Upper lobe of left lung (tissue), 6 donors: ENCODE measurements at places on chromosomes 4 and X. TPM values are rescaled to one million over a fixed set of nuclear protein-coding genes. Genes with fewer than 3 reads are reported as not detected.

DNA sequence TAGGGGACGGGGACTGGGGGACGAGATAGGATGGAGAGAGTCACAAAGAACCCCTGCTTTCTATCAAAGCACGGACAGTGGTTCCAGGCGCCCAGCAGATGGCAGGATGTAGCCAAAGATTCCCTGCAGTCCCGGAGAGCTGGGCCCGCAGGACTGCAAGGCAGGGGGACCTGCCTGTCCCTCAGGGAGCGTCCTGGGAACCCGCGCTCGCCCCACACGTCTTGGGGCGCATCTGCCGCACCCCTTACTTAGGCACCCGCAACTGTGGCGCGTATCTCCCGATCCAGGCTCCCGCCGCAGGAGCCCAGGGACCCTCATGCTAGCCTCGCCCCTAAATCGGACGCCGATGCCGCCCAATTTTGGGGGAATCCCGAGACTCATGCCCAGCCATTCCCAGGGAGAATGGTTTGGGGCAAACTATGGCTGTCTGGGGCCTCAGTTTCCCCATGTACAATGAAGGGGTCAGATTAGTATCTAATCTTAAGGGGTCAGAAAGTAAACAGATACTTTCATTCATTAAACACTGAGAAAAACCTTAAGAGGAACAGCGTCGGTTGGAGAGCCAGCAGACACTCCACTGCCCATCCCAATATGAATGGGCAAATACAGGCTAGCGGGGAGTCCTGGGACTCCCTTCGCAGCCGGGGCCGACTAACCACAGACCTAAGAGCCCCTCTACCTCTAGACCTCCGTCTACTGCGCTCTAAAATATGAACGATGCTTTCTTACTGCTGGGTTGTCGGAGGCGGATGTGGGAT lies 581 bp upstream of the STK32B start:
- peak; percentile 63 for DNase-seq
- no peaks in the 10 kb centered on the region for H3K36me3 ChIP-seq
- H3K27ac ChIP-seq = no peak overlapping the region
- H3K4me1 ChIP-seq = peaks cover 22% of the 10 kb centered on the region
- H3K4me3 ChIP-seq = peak overlapping the region; percentile 49

- no peak overlapping the region for H3K27ac ChIP-seq
- no peaks in the 10 kb centered on the region for H3K27me3 ChIP-seq
- H3K36me3 ChIP-seq = no peaks in the 10 kb centered on the region
- no peak overlapping the region for H3K4me3 ChIP-seq
Observed at GRCh38 chr4:15402974-15403373, 24.9 kb upstream of the C1QTNF7 start.

DNA sequence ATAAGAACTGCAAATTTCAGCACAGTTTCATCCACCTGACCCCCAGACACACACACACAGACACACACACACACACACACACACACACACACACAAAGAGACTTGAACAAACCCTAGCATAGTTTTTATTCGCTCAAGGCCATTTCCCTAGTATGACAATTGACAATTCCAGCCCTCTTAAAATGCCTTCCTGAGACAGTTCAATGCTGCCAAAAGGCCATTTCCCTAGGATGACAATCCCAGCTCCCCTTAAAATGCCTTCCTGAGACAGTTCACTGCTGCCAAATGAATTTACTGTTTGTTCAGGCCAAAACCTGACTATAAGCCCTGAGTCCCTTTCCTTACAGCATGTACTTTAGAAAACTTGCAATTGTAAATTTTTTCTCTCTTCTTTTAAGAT lies 259.5 kb upstream of the SLC7A11 start:
- no peak overlapping the region for H3K4me3 ChIP-seq
- no peaks in the 10 kb centered on the region for H3K27me3 ChIP-seq
- H3K4me1 ChIP-seq = no peaks in the 10 kb centered on the region
- no peak overlapping the region for H3K27ac ChIP-seq
- DNase-seq = no peak

- H3K4me1 ChIP-seq = no peaks in the 10 kb centered on the region
- H3K36me3 ChIP-seq = no peaks in the 10 kb centered on the region
- no peak overlapping the region for H3K27ac ChIP-seq
- no peak overlapping the region for H3K4me3 ChIP-seq
Observed at GRCh38 chr4:7172946-7173345, 19.4 kb upstream of the SORCS2 start.

DNA sequence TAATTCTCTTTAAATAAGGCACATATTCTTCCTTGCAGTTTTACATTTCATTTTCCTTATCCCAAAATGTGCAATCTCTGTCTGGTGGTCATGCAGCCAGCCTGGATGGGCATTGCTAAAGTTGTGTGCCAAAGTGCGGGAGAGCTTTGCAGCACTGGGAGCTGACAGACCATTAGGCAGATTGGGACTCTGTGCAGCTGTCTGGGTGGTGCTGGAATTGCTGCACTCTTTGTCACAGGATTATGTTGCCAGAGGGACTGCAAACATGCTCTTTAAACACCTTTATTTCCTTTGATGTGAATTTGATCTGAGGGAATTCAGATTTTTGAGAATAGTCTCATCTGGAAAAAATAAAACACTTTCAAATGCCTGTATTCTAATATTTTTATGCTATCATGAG lies 956.2 kb upstream of the DIAPH2 start:
- H3K27me3 ChIP-seq = no peaks in the 10 kb centered on the region
- DNase-seq = no peak
- no peak overlapping the region for H3K4me3 ChIP-seq
- H3K36me3 ChIP-seq = no peaks in the 10 kb centered on the region

GRCh38 chr4:112818594-112818965 lies 181.6 kb downstream of the LARP7 start:
- H3K27me3 ChIP-seq = no peaks in the 10 kb centered on the region
- H3K36me3 ChIP-seq = no peaks in the 10 kb centered on the region
- H3K27ac ChIP-seq = no peak overlapping the region
- DNase-seq = no peak
- peak overlapping the region; percentile 24 for H3K4me3 ChIP-seq
- H3K4me1 ChIP-seq = no peaks in the 10 kb centered on the region

The MAGEB16 gene
- not detected for total RNA-seq

- H3K27me3 ChIP-seq = no peaks in the 10 kb centered on the region
- H3K27ac ChIP-seq = no peak overlapping the region
- H3K4me3 ChIP-seq = no peak overlapping the region
Observed at GRCh38 chr4:176271749-176272148, 2.7 kb upstream of the ASB5 start.

DNA sequence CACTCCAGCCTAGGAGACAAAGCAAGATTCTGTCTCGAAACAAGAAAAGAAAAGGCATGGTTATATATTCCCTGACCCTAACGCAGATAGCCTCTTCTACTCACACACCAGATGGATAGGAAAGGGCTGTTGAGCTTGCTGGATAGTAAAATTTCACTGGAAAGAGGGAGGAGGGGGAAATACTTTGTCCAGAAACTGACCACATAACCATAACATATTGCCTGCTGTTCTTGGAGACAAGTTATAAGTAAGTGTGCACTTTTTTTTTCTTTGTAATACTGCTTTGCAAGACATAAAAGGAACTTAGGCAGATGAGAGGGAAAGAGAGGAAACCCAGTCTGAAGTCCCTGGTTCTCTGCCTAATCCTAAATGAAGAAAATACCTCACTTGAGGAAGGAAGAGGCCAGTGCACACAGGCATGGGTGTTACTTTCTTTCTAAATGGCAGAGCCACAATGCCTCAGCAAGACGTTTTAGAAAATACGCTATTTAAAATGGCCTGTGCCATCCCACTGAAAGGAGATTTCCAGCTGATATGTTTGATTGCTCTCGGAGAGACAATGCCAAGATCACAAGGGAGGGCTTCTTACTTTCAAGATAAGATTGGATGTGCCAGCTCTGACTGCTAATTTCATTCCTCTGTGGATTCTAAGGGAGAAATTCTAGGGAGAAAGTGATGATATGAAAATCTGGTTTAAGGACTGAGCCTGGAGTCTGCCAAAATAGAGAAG lies 140.6 kb downstream of the DCTD start:
- H3K4me1 ChIP-seq = no peaks in the 10 kb centered on the region
- no peaks in the 10 kb centered on the region for H3K36me3 ChIP-seq
- no peak overlapping the region for H3K27ac ChIP-seq
- DNase-seq = no peak
- H3K27me3 ChIP-seq = no peaks in the 10 kb centered on the region

DNA sequence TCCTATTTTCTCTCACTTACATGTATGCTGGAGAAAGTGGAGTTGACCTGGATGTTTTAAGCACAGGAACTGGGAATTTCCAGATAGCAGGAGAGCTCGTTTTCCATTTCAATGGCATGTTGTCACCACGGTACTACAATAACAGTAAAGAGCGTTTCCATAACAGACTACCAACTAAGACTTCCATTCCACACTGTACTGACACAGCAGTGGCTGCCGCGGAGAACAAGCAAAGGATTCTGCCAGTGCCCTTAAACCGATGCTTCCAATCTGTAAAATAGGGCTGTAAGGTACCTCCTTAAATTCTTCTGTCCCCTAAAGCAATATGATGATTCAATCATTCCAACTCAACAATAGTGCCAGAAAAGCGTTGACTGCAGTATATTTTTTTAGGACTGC lies 143.9 kb downstream of the KLHL13 start:
- H3K4me1 ChIP-seq = no peaks in the 10 kb centered on the region
- H3K36me3 ChIP-seq = no peaks in the 10 kb centered on the region
- DNase-seq = no peak
- no peak overlapping the region for H3K4me3 ChIP-seq

DNA sequence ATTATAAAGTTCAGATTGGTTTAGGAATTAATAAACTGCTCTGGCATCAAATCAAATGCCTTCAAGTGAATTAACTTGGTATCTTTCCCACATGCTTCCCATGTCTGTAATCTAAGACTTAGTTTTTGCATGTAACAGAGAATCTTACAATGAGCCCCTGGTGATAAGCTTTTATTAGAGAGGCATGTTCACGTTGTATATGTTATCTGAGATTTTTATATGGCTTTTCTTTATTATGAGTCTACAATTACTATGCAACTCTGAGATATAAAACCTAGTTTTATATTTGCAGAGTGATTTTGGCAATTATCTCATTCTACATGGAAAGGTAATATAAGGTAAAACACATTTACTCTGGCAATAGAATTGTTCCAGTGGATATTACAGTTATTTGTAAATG lies 1578.4 kb upstream of the IGFBP7 start:
- no peak overlapping the region for H3K27ac ChIP-seq
- DNase-seq = no peak
- H3K36me3 ChIP-seq = no peaks in the 10 kb centered on the region
- no peaks in the 10 kb centered on the region for H3K4me1 ChIP-seq
- H3K27me3 ChIP-seq = no peaks in the 10 kb centered on the region

The FOXR2 gene
- total RNA-seq = not detected

- H3K27me3 ChIP-seq = no peaks in the 10 kb centered on the region
- H3K36me3 ChIP-seq = no peaks in the 10 kb centered on the region
- no peak overlapping the region for H3K27ac ChIP-seq
- H3K4me3 ChIP-seq = no peak overlapping the region
- H3K4me1 ChIP-seq = no peaks in the 10 kb centered on the region
Observed at GRCh38 chr4:48307528-48307927, 33.8 kb upstream of the SLAIN2 start.

- no peak for DNase-seq
- no peak overlapping the region for H3K4me3 ChIP-seq
- no peaks in the 10 kb centered on the region for H3K27me3 ChIP-seq
- no peak overlapping the region for H3K27ac ChIP-seq
- H3K4me1 ChIP-seq = no peaks in the 10 kb centered on the region
Observed at GRCh38 chrX:118864063-118864635, 40.5 kb downstream of the ZCCHC12 start.

GRCh38 chr4:153409412-153409811 lies 56.7 kb upstream of the TMEM131L start:
- no peaks in the 10 kb centered on the region for H3K27me3 ChIP-seq
- H3K36me3 ChIP-seq = no peaks in the 10 kb centered on the region
- no peaks in the 10 kb centered on the region for H3K4me1 ChIP-seq
- H3K27ac ChIP-seq = no peak overlapping the region

- DNase-seq = no peak
- no peaks in the 10 kb centered on the region for H3K27me3 ChIP-seq
- H3K4me3 ChIP-seq = no peak overlapping the region
- no peak overlapping the region for H3K27ac ChIP-seq
Observed at GRCh38 chr4:156595041-156595440, 376.6 kb downstream of the PDGFC start.

GRCh38 chr4:2322841-2323240 lies 60.9 kb upstream of the MXD4 start:
- DNase-seq = no peak
- H3K36me3 ChIP-seq = no peaks in the 10 kb centered on the region
- no peak overlapping the region for H3K4me3 ChIP-seq

- no peaks in the 10 kb centered on the region for H3K36me3 ChIP-seq
- no peak overlapping the region for H3K27ac ChIP-seq
- DNase-seq = no peak
- no peaks in the 10 kb centered on the region for H3K4me1 ChIP-seq
- H3K4me3 ChIP-seq = no peak overlapping the region
Observed at GRCh38 chr4:185809533-185810071, 2.4 kb downstream of the SORBS2 start.

The MTTP gene
- 0.79 TPM for total RNA-seq

- H3K27ac ChIP-seq = peak overlapping the region; percentile 68
- no peak overlapping the region for H3K4me3 ChIP-seq
- no peaks in the 10 kb centered on the region for H3K27me3 ChIP-seq
- peaks cover 45% of the 10 kb centered on the region for H3K4me1 ChIP-seq
Observed at GRCh38 chr4:158775091-158775651, 6.3 kb downstream of the FNIP2 start.

- no peak overlapping the region for H3K27ac ChIP-seq
- H3K36me3 ChIP-seq = no peaks in the 10 kb centered on the region
- H3K4me3 ChIP-seq = no peak overlapping the region
- H3K27me3 ChIP-seq = no peaks in the 10 kb centered on the region
- H3K4me1 ChIP-seq = no peaks in the 10 kb centered on the region
- DNase-seq = no peak
Observed at GRCh38 chr4:31328932-31329331, 608.8 kb downstream of the PCDH7 start.
